Activated T-cell treated with anti-CD3 and anti-CD28 coated beads for 24 hours (primary cell): ENCODE measurements at places on chromosomes 1 and 21.

GRCh38 chr1:81666586-81666985 is 134.1 kb upstream of the ADGRL2 start:
- no peak for DNase-seq

- DNase-seq, result no peak
Measured at GRCh38 chr1:63547621-63548294, 24.4 kb downstream of the EFCAB7 start.

GRCh38 chr1:64492424-64492823 is 22.5 kb downstream of the CACHD1 start:
- no peak for DNase-seq

GRCh38 chr1:171597203-171597602 is 24.8 kb upstream of the MYOCOS start:
- no peak for DNase-seq

DNA sequence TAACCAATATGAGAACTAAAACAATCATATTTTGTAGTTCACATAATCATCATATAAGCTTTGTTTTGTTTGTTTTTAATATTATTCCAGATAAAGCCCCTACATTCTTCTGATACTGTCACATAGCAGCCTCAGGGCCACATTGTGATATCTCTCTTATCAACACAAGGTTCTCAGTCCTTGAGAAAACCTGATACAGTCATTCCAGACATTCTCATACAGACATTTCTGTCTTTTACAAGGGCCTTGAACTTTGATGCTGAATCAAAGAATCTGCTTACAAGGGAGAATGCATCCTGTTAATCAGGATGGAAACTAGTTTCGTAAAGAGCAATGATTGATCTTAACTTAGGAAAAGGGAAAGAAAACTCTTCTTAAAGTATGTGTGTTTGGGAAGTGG is 12.7 kb upstream of the VCAM1 start:
- no peak for DNase-seq
